ENCODE measurements at places on chromosomes 6 and 20.

GRCh38 chr20:38229376-38230252 lies 30.9 kb downstream of the KIAA1755 start:
- DNase-seq, result peak; percentile 22

- DNase-seq, result no peak
Observed at GRCh38 chr20:52763321-52763853, 208.8 kb upstream of the TSHZ2 start.

- DNase-seq, result no peak
Observed at GRCh38 chr20:57738484-57738883, 28.7 kb upstream of the PMEPA1 start.

DNA sequence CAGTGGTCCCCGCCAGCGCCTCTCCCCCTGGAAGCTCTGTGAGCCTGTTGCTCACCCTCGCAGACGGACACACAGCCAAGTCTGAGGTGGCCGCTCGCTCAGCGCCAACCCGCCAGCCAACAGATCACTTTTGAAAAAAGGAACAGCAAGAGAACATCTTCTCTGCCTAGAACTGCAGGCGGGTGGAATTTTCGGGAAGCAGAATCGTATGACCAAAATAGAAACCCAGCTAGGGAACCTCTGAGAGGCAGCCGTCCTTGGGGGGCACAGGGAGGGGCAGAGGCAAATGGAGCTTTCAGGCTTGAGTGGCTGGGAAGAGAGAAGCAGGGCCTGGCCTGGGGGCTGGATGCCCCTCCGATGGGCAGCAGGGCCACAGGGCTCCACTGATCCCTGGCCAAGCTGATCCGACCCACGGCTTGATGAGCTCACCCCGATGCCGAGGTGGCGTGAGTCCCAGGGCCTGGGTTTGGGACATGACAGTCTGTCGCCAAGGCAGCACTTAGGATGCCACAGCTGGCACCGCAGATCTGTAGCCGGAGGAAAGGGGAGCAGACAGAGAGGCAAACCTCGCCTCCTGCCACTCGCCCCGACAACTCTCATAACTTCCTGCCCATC lies 9.8 kb downstream of the NFATC2 start:
- DNase-seq, result no peak

GRCh38 chr6:3749977-3750316 lies 1.6 kb downstream of the PXDC1 start:
- DNase-seq, result no peak

DNA sequence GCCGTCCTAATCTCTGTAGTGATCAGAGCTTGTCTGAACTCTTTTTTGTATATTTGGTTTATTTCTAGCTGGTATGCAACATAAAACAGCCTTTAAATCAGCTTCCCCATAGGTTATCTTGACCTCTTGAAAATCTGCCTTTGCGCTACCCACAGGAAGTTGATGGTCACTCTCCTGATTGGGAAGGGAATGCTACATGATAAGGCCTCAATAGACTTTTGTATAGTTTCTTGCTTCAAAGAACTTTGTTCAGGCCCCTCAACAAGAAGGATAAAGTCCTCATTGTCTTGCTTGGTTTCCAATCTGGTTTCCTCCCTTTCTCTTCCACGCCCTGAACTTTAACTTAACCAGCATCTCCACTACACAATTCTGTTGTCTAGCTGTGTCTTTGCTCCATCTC lies 95.4 kb upstream of the TENT5A start:
- no peak for DNase-seq

GRCh38 chr6:55678330-55679224 lies 99.6 kb upstream of the HMGCLL1 start:
- peak; percentile 3 for DNase-seq

GRCh38 chr6:158808941-158809678 lies 10.1 kb downstream of the EZR start:
- peak; percentile 91 for DNase-seq

- no peak for DNase-seq
Observed at GRCh38 chr6:144912474-144912873, 627.3 kb downstream of the UTRN start.

DNA sequence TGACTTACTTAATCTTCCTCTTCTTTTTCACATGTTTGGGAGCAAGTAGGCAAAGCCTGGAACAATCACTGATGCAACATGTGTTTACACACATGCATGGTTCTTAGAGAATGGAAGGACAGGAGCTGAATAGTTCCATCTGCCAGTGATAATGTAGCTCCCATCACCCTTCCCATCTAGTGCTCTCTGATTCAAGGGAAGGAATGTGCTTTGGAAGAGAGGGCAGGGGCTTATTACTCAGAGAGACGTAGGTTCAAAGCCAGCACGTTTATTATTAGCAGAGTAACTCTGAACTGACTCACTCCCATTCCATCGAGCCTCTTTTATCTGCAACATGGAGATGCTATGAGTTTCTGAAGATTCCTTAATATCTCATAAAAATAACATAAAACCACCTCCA lies 211.9 kb downstream of the GMPR start:
- DNase-seq, result no peak

GRCh38 chr20:1171461-1172093 lies 13.2 kb downstream of the TMEM74B start:
- peak; percentile 19 for DNase-seq

GRCh38 chr6:157982102-157982562 lies 469 bp downstream of the SYNJ2 start:
- peak; percentile 54 for DNase-seq

- no peak for DNase-seq
Observed at GRCh38 chr6:44831002-44831610, 443.6 kb downstream of the CDC5L start.

- DNase-seq, result no peak
Observed at GRCh38 chr6:146433881-146434731, 109.5 kb upstream of the RAB32 start.

- DNase-seq, result peak; percentile 54
Observed at GRCh38 chr20:10647471-10647870, 26.3 kb downstream of the JAG1 start.

DNA sequence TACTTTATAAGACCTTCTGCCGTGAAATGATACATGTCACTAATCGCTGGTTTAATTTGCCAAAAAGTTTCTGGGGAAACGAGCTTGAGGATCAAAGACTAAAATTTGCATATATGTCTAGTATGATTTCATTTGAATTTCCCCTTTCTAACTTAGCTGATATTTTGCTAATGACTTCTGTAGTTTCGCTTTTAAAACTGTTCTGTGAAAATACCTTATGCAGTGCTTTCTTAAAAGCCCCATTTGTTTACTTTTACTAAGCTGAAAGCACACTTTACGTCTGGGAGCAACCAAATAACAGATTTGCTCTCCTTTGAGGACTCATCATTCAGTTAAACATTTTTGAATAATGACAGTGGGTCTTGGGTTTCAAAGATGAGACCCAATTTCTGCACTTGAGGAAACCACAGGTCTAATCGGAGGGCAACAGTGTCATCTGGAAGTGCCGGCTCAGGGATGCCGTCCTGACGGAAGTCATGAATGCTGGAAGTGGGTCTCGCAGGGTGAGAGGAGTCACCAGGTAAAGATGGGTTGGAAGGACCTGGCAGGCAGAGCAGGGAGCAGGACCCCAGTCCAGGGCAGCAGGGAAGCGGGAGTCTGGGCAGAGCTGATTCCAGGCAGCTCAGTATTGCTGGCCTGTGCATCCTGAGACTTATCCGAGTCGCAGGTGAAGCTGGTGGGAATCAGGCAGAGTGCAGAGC lies 33.2 kb downstream of the PLEKHG1 start:
- DNase-seq, result peak; percentile 47

- peak; percentile 40 for DNase-seq
Observed at GRCh38 chr6:75285283-75285639, 669 bp upstream of the TMEM30A start.

DNA sequence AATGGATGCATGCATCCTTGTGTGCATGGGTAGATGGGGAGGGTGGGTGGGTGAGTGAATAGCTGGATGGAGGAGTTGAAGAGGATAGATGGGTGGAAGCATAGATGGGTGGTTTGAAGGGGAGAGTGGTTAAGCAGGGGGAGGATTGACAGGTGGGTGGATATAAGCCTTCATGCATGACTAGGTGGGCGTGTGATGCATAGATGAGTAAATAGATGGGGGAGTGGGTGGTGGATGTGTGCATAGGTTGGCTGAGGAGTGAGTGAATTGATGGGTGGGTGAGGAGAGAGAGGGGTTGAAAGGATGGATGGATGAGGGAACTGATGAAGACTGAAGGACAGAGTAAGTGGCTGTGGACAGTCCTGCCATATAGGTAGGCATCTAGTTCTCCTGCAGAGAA lies 4.5 kb downstream of the COL11A2 start:
- no peak for DNase-seq

GRCh38 chr20:23533161-23533560 lies 35.1 kb downstream of the CST9L start:
- DNase-seq, result no peak

DNA sequence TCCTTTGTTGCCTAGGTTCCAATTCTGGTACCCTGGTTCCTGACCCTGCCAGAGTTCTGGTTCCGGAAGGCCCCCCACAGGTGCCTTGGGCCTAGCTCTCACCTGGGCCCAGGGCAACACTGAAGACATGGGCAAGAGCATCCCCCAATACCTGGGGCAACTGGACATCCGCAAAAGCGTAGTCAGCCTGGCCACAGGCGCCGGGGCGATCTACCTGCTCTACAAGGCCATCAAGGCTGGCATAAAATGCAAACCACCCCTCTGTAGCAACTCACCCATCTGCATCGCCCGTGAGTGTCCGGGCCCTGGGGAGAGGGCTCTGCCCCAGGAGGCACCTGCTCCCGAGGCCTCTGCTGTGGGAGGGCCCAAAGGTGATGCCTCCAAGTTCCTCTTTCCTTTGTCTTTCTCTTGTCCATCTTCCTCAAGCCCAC lies at the start of gene ARMC12:
Gene ARMC12, plus strand, starts transcription at position 51 of the 431 bp plus-strand sequence. Its CDS starts 77 bp downstream, at position 128.
- no peak for DNase-seq

DNA sequence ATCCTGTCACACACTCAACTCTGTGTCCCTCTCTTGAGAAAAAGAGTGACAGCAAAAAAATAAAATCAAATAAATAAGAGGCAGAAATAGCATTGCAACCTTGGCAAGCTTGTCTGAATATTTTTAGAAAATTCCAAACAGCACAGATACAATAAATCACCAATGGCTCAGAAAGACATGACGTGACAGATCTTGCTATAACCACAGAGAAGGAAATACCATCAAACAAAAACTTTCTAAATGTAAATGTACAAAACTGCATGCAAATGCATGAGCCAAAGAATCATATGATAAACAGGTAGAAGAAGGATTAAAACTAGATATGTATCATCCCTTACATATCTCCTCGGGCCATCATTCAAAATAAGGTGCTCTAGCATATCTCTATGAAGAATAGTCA lies 549.2 kb upstream of the NOX3 start:
- DNase-seq, result no peak

GRCh38 chr6:118495485-118496280 lies 52.4 kb upstream of the PLN start:
- DNase-seq, result no peak

GRCh38 chr20:9195031-9195430 lies 126.1 kb downstream of the PLCB4 start:
- no peak for DNase-seq

GRCh38 chr20:18856873-18857272 lies 43.3 kb downstream of the SCP2D1 start:
- no peak for DNase-seq

- no peak for DNase-seq
Observed at GRCh38 chr20:21303872-21304586, 898 bp downstream of the XRN2 start.

GRCh38 chr6:131029626-131030297 lies 33.3 kb downstream of the EPB41L2 start:
- DNase-seq, result peak; percentile 57

- peak; percentile 92 for DNase-seq
Observed at GRCh38 chr6:137873273-137873762, 6.3 kb downstream of the TNFAIP3 start.

- peak; percentile 76 for DNase-seq
Observed at GRCh38 chr6:35719830-35720733, 16.8 kb upstream of the ARMC12 start.

DNA sequence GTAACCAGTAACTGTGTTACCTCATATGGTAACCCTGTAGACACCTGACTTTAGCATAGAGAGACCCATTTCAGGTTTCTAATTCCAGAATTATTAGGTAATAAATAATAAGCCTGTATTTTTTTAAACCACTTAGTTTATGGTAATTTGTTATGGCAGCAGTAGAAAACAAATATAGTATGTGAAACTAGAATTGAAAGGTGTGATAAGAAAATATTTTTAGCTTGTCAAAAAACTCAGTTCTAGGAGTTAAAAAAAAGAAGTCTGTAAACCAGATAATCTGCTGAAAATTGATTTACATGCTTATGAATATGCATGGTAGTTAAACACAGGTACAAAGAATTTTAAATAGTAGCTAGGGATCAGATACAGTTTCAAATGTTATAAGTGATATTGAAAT lies 695.0 kb upstream of the GJE1 start:
- DNase-seq, result no peak

DNA sequence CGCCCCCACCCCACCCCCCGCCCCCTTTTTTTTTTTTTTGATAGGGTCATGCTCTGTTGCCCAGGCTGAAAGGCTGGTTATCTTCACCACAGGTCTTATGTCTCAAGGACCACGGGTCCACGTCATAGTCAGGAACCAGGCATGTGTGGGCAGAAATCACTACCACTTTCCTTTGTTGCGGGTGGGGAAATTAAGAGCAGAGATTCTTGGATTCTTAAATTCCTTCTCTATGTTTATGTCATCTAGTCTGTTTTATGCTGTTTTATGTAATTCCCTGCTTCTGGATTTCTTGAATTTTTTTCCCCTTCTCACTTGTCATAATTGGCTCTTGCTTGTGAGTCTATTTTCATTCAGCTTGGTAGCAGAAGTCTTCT lies 25.8 kb upstream of the PLCG1 start:
- peak; percentile 23 for DNase-seq

- no peak for DNase-seq
Observed at GRCh38 chr6:7129784-7130569, 22.2 kb downstream of the RREB1 start.

- DNase-seq, result peak; percentile 60
Observed at GRCh38 chr6:1524040-1524480, 85.7 kb upstream of the FOXC1 start.

GRCh38 chr20:13492001-13492481 lies 146.7 kb downstream of the TASP1 start:
- DNase-seq, result no peak

- DNase-seq, result no peak
Observed at GRCh38 chr6:97947841-97948240, 664.8 kb upstream of the MMS22L start.

DNA sequence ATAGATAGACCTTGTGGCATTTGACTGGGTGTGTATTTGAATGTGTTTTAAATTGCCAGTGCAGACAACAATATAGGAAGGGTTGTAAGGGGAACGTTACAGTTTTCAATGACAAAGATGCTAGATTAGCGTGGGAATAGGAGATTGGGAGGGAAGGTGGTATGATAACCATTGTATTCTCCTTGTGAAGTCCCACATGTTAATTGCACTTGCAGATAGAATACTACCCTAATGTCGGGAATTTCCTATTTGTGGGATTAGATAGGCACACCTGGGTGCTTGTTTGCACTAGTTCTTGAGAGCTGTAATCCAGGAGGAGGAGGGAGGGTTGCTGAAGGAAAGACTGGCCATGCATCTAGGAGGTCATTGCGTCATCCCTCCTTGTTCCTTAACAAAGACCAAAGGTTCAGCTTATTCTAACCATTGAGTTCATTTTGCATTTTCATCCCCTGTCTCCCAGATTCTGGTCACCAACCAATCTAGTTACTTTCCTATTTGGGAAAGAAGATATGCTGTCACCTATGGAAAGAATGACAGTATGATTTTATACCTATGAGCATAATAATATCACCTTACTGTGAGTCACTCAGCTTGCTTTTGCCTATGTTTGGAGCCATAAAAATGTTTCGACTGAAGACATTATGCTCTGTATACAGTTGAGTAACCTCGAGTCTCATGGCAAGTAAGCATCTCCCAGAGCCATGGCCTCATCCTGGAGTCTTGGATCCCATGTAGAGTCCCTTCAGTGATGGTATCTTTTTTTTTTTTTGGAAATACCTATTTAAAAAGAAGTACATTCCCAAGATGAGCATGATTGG lies 201.5 kb downstream of the DTNBP1 start:
- DNase-seq, result no peak
